Activated naive CD8-positive, alpha-beta T cell treated with anti-CD3 and anti-CD28 coated beads, Interleukin-2, amount 10 ng/mL, durations not matched to agents 7 days and 5 days (primary cell): ENCODE measurements at places on chromosomes 3 and 15. TPM values are rescaled to one million over a fixed set of nuclear protein-coding genes. Genes with fewer than 3 reads are reported as not detected.

- peaks cover 24% of the 10 kb centered on the region for H3K27me3 ChIP-seq
- no peak overlapping the region for H3K27ac ChIP-seq
- H3K4me1 ChIP-seq: peaks cover 3% of the 10 kb centered on the region
These were observed 205.1 kb upstream of the RGMA start for GRCh38 chr15:93294066-93294465.

The SOX14 gene
- total RNA-seq: not detected

DNA sequence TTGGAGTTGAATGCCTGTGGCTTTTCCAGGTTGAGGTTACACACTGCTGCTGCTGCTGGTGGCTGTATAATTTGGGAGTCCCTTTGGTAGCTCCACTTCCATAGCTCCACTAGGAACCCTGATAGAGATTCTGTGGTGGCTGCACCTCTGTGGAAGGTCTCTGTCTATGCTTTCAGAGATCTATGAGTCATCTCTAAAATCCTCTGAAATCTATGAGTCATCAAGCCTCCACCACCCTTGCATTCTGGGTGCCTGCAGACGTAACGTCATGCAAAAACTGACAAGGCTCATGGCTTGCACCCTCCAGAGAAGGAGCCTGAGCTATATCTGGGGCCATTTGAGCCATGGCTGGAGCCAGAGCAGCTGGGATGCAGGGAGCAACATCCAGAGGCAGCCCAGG, 1037.0 kb upstream of the CFAP20DC start:
- DNase-seq: peak; percentile 32
- H3K27me3 ChIP-seq: no peaks in the 10 kb centered on the region
- peaks cover 28% of the 10 kb centered on the region for H3K36me3 ChIP-seq
- H3K4me3 ChIP-seq: peak overlapping the region; percentile 55
- H3K27ac ChIP-seq: peak overlapping the region; percentile 80
- peaks cover 28% of the 10 kb centered on the region for H3K4me1 ChIP-seq

DNA sequence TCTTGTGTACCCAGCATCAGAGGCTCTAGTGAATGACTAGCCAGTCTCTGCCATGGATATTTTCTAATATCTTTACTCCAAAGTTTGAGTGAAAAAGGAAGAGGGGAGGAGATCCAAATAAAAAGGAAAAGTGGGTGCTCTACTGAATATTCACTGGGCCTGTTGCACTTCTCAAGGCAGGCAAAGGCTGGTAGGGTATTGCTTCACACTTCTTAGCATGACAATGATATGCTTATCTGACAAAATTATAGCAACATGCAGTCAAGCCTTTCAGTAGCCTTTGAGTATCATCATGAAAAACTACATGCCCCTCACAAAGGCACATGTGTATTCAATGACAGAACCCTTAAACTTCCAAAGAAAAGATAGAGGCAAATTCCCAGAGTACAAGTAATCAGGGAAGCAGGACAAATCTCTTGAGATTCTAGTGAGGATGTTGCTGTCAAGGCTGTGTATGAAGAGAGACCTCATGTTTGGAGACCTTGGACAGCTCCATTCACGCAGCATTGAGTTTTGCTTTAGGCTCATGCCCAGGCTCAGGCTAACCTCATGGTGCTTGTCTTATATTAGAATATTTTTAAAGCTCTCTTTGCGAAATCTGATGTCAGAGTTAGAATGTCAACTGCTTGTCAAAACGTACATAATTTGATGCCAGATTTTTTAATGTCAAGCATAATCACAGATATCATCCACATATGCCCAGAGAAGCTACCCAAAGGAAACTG, 506.9 kb downstream of the OCA2 start:
- H3K4me3 ChIP-seq: no peak overlapping the region
- no peak overlapping the region for H3K27ac ChIP-seq
- no peaks in the 10 kb centered on the region for H3K27me3 ChIP-seq
- DNase-seq: no peak

The SPSB4 gene
- not detected for total RNA-seq

The PLXNB1 gene
- total RNA-seq: 4.5 TPM

DNA sequence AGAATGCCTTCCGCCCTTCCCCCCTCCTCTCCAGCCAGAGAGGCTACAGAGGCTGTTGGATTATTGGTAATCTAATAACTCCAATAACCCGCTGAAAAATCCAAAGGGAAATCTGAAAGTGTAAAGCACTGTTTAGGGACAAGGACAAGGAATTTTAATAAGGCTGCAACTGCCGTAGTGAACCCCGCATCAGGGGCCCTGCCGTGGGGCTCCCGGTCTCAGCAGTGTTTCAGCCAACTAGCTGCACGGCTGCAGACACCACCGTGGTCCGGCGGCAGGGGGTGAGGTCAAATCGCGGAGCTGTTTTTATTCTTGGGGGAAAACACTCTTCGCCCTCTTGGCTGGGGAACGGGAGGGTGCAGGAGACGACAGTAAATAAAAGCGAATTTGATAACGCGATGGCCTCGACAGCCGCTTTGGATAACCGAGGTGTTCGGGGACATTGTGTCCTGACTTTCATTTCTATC, 6.1 kb downstream of the BCL6 start:
- peaks cover 5% of the 10 kb centered on the region for H3K36me3 ChIP-seq
- H3K27ac ChIP-seq: peak overlapping the region; percentile 99
- H3K4me3 ChIP-seq: peak overlapping the region; percentile 99

DNA sequence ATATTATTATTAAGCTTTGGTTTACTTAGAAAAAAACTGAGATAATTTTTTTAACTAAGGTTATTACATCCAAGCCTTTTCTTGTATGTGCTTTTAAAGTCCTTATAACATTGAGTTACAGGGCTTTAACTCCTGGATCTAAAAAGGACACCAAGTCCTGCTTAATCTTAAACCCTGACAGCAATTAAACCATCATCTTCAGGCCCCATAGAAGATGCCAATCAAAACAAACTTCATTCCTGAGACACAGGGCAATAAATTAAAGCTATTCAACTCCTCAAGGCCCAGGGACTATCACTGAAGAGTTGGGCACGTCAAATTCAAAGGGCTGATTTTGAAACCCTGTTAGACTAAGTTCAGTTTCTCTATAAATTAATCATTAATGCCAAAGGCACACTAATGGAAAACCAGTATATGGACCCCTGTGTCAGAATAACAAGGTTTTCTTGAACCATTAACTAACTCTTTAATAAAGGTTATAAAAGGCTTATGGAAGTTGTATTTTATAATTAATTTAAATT, 1152.6 kb downstream of the NSUN3 start:
- no peak overlapping the region for H3K4me3 ChIP-seq
- DNase-seq: no peak
- H3K27me3 ChIP-seq: no peaks in the 10 kb centered on the region
- H3K27ac ChIP-seq: no peak overlapping the region

GRCh38 chr3:52385157-52385556, 59.7 kb downstream of the SEMA3G start:
- no peak overlapping the region for H3K4me3 ChIP-seq
- H3K4me1 ChIP-seq: peaks cover 3% of the 10 kb centered on the region
- H3K27me3 ChIP-seq: no peaks in the 10 kb centered on the region
- no peaks in the 10 kb centered on the region for H3K36me3 ChIP-seq
- no peak for DNase-seq

DNA sequence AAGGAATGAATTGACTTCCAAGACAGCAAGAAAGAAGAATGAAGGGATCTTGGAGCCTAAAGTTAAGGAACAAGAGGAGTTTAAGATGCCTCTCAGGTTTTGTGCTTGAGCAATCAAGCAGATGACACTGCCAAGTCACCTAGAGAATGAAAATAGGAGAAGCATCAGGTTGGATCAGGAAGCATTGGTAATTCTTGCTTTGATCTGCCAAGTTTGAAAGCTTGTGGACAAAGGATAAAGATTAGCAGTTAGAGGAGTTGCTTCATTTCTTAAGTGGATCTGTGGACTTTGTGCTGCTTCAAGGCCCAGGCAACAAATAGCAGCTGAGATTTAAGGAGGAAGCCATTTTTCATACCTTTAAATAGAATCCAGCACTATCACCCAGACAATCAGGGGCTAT, 35.6 kb downstream of the FRMD5 start:
- H3K4me3 ChIP-seq: no peak overlapping the region
- no peak overlapping the region for H3K27ac ChIP-seq
- DNase-seq: no peak
- H3K36me3 ChIP-seq: no peaks in the 10 kb centered on the region
- peaks cover 27% of the 10 kb centered on the region for H3K27me3 ChIP-seq

The CHRM5 gene
- not detected for total RNA-seq

The MUC13 gene
- total RNA-seq: not detected

GRCh38 chr15:41666353-41666920, 6.2 kb downstream of the MGA start:
- H3K4me1 ChIP-seq: peaks cover 9% of the 10 kb centered on the region
- H3K27me3 ChIP-seq: no peaks in the 10 kb centered on the region
- no peak overlapping the region for H3K27ac ChIP-seq

The LIPC gene
- total RNA-seq: 9.0 TPM

DNA sequence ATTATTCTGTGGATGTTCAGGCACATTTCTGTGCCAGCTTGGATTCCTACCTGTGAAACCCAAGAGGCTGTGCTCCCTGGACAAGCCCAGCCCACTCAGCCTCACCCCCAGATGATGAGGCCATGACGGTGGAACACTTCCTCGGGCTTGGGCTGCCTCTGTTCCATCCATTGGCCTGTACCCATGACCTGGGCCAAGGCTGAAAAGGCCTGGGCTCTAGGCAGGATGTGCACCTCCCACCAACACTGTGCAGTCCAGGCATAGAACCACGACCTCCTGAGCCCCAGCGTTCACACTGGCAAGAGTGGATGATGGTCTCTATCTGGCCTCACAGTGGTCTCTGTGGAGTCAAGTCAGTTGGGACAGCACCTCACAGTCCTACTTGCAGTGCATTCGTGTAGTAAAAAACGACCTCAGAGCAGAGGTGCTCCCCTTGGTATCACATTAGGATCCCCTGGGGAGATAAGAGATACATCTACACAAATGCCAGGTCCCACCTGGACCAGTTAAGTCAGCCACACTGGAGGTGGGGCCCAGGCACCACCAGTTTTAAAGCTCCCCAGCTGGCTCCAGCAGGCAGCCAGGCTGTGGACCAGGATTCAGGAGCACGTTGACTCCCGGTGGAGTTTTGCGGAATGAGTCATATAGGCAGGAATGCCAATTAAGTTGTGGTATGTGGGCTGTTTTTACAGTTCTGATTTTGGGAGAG, 39.0 kb upstream of the IGF1R start:
- no peak overlapping the region for H3K27ac ChIP-seq
- no peak overlapping the region for H3K4me3 ChIP-seq
- H3K27me3 ChIP-seq: no peaks in the 10 kb centered on the region
- DNase-seq: no peak
- H3K36me3 ChIP-seq: no peaks in the 10 kb centered on the region
- H3K4me1 ChIP-seq: peaks cover 7% of the 10 kb centered on the region

DNA sequence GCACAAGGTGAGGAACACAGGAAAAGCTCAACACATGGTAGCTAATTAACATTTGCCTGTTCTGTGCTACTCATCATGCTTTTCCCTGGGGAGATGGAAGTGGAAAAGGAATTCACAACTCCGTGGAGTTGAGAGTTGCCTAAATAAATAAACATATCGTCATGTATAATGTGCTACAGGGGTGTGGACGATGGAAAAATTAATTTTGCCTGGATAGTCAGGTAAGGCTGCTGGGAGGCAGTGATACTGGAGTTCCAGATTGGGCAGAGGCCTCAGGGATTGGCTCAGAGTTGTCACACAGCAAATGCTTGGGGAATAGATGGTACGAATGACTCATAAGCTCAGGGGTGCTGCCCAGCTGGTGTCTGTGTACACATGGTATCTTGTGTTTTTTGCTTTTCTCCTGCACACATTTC, 3.1 kb upstream of the ABHD6 start:
- DNase-seq: no peak
- no peak overlapping the region for H3K27ac ChIP-seq

DNA sequence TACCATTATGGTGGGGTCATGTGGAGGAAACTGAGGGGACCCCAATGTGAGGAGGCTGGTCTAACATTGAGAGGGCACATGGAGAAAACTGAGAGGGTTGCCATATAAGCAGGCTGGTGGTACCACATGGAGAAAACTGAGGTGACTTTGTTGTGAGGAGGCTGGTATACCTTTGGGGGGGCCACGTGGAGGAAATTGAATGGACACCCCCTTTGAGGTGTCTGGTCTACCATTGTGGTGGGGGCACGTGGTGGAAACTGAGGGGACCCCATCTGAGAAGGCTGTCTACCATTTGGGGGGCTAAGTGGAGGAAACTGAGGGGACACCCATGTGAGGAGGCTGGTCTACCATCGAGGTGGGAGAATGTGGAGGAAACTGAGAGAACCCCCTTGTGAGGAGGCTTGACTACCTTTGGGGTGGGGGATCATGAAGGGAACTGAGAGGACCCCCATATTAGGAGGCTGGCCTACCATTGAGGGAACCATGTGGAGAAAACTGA, 163.8 kb downstream of the FBLN2 start:
- no peaks in the 10 kb centered on the region for H3K4me1 ChIP-seq
- H3K36me3 ChIP-seq: no peaks in the 10 kb centered on the region
- no peaks in the 10 kb centered on the region for H3K27me3 ChIP-seq
- no peak overlapping the region for H3K4me3 ChIP-seq
- DNase-seq: peak; percentile 1

- H3K4me1 ChIP-seq: peaks cover 6% of the 10 kb centered on the region
- H3K27me3 ChIP-seq: peaks cover 25% of the 10 kb centered on the region
- no peaks in the 10 kb centered on the region for H3K36me3 ChIP-seq
- no peak overlapping the region for H3K4me3 ChIP-seq
These were observed 5.7 kb downstream of the NTRK3 start for GRCh38 chr15:88250826-88251225.

DNA sequence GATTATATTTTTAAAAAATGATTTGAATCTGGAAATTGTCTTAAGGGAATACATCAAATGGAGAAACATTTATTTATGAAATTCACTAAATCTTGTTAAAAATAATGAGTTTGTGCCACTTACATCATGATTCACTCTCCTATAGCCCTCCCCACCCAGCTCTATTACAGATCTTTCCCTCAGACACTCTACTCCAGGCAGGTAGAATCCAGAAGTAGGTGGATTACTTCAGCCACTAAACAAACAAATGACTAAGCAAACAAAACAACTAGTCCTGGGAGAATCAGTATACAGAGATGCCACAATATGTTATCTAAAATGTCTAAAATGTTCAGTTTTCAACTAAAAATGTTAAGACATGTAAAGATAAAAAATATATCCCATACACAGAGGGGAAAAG, 608.1 kb upstream of the UBE2E2 start:
- H3K27ac ChIP-seq: no peak overlapping the region
- no peaks in the 10 kb centered on the region for H3K36me3 ChIP-seq
- no peak for DNase-seq
- H3K4me1 ChIP-seq: no peaks in the 10 kb centered on the region

The DUOXA1 gene
- total RNA-seq: not detected

DNA sequence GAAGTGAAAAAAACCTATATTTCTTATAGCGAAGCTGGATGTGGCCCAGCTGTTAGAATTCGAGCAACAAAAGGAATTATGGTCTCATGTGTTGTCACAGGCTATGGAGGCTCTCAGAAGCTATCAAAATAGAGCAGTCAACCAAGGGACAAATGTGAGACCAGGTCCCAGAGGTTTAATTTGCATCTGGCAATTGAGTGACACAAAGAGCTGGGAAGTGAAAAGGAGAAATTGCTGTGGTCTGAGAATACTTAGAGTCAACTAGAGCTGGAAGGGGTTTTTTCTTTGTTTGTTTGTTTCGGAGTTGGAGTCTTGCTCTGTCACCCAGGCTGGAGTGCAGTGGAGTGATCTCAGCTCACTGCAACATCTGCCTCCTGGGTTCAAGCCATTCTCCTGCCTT, 61.3 kb upstream of the SMAD3 start:
- no peak for DNase-seq
- H3K36me3 ChIP-seq: no peaks in the 10 kb centered on the region
- H3K27ac ChIP-seq: no peak overlapping the region
- H3K4me3 ChIP-seq: no peak overlapping the region
- H3K4me1 ChIP-seq: no peaks in the 10 kb centered on the region
- H3K27me3 ChIP-seq: peaks cover 13% of the 10 kb centered on the region
